ENCODE measurements at places on chromosomes 16 and 17.

GRCh38 chr16:67907397-67908180 is 14.5 kb downstream of the PSKH1 start:
- DNase-seq: no peak

DNA sequence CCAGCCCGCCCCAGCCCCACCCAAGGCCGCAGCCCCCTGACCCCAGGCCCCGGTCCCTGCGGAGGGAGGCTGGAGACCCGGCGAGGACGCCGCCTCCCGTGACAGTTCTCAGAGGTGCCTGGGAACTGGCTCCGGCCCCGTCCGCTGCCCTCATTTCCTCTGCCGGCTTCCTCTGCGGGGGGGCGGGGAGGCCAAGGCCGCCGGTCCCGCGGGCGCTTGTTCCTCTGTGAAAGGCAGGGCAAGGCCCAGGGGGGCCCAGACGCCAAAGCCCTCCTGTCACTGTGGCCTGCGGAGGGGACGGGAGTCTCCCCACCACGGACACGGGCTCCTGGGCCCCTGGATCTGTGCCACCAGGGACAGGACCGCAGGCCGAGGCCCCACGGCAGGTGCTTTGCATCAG is 5.0 kb upstream of the PVALEF start:
- DNase-seq: no peak

DNA sequence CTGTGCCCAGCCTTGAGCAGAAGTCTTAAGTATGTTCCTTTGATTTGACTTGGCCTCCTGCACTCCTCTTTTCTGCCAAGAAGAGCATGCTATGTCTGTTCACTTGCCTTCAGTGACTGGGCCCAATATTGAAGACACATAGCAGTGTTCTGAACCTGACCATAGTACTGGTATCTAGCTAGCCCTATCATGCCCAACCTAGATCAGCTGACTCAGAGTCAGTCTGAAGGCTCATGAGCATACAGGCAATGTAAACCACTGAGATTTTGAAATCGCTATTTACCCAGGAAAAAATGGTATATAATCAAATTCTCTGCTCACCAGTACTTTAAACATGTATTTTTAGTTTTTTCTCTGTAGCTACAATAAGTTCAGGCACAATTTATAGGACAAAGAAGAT is 129.4 kb downstream of the TANC2 start:
- no peak for DNase-seq

- no peak for DNase-seq
Observed at GRCh38 chr16:8781797-8782196, 15.6 kb downstream of the TMEM186 start.

DNA sequence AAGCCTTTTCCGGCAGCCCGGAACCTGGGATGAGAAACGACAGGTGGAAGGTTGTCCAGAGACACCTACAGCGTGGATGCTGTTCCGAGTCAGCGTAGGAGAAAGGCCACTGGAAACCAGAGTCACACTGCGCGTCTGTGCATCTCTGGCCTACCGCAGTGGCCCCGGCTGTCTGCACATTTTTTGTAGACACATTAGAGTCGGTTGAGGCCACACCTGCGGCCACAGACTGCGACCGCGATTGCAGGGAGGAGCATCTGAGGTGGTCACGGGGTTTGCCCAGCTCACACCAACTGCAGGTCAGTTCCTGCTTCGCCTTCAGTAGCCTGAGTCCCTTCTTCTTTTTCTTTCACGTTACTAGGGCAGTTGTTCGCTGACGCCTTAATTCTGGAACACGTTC is 52.4 kb downstream of the WDR45B start:
- DNase-seq: no peak

DNA sequence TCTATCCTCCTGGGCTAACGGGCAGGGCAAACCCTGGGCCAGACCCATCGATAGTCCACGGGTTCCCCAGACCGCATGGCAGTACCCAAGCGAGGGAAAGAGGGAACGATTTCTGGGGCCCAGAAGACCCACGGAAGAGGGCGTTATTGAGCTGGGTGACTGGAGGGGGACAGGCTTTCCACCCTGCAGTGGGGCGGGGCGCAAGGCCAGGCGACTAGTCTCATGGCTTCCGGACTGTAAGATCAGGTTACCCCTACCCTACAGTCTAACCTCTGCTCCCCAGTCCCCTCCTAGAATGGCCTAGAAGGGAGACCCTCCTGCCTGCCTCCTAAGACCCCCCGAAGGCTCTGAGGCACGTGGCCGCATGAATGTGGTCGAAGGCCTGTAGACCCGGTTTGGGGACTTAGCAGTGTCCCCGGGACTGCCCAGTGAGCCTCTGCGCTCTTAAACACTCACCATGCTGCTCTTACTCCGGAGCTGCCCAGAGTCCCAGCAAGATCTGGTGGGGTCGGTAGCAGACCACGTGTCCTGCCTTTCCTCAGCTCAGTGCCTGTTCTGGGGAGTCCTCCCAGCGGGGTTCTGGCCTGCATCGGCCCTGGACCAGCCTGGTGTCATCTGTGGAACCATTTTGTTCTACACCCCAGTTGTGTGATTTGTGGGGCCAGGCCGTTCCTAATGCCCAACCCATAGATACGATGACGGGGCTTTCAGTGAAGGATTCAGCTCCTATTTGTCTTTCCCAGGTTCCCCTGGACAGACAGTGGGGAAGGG is 13.2 kb upstream of the AURKB start:
- DNase-seq: peak; percentile 54

Data from stimulated activated CD4-positive, alpha-beta T cell treated with anti-CD3 and anti-CD28 coated beads, Interleukin-1b, Interleukin-23, amount 100 ng/mL, for 4 hours (primary cell).